Fibroblast of skin of right quadriceps (primary cell): ENCODE measurements at places on chromosomes 5 and 9.

DNA sequence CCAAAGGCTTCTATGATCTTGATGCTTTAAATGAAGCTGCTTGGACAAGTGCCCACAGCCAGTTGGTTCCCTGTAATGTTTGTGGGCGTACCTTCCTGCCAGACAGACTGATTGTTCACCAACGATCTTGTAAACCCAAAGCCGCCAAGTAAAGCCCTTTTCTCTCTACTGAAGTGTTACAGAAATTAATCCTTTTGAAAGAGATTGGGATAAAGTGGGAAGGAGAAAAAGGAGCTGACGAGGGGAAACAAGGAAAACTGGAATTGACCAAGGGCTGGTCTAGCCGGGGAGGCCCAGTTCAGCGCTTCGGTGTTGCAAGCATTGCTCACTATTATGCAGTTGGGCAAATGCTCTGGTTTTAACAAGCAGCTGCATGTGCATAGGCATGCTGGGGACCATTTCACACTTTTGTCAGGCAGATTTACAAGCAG is 53.2 kb downstream of the ZNF474 start:
- DNase-seq: peak; percentile 82

GRCh38 chr9:98289614-98290201 is 34.3 kb upstream of the TBC1D2 start:
- DNase-seq: no peak

DNA sequence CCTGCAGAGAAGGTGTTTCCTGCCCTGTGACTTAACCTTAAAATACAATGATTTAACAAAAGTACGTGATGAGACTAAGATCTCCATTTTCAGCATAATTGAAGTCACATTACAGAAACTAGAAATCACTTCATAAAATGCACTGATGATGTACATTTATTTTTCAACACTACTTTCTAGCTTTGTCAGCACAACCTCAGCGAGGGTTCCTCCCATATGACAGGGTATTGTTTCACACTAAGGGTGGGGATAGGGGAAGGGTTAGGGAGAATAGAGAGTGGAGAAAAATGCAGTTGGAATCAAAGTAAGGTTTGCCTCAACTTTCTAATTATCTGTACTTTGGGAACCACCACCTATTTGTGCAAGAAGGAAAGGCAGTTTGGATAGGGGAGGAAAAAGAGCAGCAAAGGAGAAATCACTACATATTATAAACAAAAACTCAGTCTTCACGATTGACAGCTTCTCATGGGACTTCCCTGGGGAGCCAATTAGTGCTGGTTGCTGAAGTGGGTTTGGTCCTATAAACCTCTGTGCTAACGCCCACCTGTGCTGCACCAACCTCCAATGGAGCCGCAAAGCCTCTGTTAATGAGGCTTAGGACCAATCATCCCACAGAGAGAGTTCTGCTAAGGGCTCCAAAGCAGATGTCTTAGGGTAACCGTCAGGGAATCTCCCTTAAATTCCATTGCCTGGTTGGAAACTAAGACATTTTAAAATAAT is 369.2 kb upstream of the PDE4D start:
- no peak for DNase-seq

GRCh38 chr5:169202969-169203368 is 98.0 kb downstream of the SLIT3 start:
- no peak for DNase-seq

DNA sequence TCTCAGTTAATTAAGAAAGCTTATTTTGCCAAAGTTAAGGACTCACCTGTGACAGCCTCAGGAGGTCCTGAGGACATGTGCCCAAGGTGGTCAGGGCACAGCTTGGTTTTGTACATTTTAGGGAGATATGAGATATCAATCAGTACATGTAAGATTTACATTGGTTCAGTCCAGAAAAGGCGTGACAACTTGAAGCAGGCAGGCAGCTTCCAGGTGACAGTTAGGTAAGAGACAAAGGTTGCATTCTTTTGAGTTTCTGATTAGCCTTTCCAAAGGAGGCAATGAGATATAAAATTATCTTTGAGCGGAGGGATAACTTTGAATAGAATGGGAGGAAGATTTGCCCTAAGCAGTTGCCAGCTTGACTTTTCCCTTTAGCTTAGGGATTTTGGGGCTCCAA is 47.8 kb downstream of the SLC1A1 start:
- DNase-seq: no peak

DNA sequence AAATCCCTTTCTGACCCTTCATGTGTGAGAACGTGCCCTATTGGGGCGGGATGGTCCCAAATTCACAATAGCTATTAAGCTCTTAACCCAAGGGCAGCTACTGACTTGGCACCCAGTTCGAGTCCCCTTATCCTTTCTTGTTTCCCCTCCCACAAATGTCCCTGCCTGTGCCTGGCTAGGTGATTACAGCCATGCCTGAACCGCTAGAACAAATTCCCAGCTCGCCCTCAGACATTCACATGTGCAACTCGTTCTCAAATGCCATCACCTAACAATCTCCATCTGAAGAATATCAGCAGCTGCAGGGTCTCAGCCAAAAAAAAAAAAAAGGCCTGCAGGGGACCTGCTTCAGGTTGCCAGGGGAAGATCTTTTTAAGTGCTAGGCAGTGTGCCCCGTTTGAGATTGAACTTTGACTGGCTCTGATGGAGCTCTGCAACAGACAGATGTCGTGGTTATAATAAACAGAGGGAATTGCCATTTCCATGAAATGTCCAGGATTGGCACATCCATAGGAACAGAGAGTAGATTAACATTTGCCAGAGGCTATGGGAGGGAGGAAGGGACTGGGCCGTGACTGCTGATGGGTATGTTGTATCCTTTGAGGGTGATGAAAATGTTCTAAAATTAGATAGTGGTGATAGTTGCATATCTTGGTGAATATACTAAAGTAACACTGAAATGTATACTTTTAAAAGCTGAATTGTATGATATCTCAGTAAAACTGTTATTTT is 347.2 kb upstream of the WWC1 start:
- peak; percentile 63 for DNase-seq

- DNase-seq: no peak
Observed at GRCh38 chr5:71528206-71528605, 58.9 kb upstream of the MCCC2 start.

- no peak for DNase-seq
Observed at GRCh38 chr5:35038891-35039290, 8.9 kb downstream of the AGXT2 start.

DNA sequence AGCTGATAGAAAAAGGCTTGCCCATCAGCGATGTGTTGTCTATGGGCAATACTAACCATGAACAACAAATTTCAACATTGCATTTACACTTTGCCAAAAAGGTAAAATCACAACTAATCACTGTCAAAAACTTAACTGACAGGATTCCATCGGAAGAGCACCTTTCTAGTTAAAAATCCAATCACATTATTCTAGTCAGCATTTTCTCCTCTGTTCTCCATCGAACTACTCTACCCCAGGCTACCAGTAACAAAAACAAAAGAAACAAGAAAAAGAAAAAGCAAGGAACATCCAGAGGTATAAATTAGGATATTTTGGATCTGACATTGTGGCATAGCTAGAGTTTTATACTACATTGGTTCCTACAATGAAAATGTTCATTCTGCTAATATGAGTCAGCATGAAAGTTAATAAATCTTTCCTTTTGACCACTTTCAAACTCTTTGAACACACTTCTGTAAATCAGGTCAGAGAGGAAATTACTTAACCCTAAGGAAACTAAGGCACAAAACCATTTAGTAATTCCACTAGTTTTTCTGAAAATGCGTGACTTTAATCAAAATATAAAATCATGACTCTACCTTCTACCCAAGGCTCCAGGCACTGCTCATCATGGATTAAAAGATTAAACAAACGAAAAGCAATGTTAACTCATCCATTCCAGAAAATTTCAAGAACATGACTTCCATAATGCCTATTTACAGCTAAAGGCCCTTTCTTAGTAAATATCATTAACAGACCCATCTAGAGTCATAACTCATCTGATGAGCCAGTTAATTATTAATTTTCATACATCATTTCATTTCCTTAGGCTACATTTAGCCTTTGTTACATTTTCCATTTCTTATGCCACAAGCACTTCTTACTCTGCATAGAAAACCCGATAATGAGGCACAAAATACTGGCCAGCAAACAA is 10.2 kb downstream of the GLIS3 start:
- no peak for DNase-seq

- peak; percentile 3 for DNase-seq
Observed at GRCh38 chr9:120258096-120258495, 321.9 kb downstream of the CDK5RAP2 start.

- DNase-seq: no peak
Observed at GRCh38 chr5:40838086-40838485, 3.1 kb upstream of the RPL37 start.
